ENCODE measurements at places on chromosomes 4 and X.

GRCh38 chr4:3257556-3258482 is 8.9 kb downstream of the MSANTD1 start:
- peak; percentile 16 for DNase-seq

GRCh38 chr4:151553874-151554273 is 144.9 kb downstream of the FHIP1A start:
- no peak for DNase-seq

- no peak for DNase-seq
Measured at GRCh38 chr4:116180157-116180601, 905.2 kb downstream of the TRAM1L1 start.

GRCh38 chrX:10548688-10549087 is 71.7 kb downstream of the MID1 start:
- no peak for DNase-seq

- DNase-seq: peak; percentile 4
Measured at GRCh38 chr4:48653217-48654014, 126.7 kb downstream of the FRYL start.

DNA sequence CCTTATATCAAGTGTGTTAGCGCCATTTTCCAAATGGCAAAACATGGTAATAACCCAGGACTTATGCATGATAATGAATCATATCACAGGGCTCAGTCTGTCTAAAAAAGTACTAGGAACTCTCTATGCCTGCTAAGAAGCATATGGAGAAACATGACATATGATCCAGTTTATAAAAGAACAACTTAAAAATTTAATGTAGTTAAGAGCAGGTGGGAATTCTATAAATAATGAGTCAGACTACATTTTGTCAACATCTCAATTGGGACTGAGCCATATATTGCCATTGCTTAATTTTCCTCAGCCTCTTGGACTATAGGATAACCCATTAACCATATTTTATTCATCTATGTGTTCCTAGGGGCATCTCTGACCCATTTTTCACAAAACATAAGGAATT is 360.4 kb upstream of the AGA start:
- no peak for DNase-seq

GRCh38 chrX:124863303-124863702 is 456.4 kb upstream of the TEX13C start:
- DNase-seq: no peak

GRCh38 chr4:5051278-5052203 is at the start of gene STK32B:
STK32B (plus strand) TSS chr4:5051480.
- DNase-seq: peak; percentile 40

DNA sequence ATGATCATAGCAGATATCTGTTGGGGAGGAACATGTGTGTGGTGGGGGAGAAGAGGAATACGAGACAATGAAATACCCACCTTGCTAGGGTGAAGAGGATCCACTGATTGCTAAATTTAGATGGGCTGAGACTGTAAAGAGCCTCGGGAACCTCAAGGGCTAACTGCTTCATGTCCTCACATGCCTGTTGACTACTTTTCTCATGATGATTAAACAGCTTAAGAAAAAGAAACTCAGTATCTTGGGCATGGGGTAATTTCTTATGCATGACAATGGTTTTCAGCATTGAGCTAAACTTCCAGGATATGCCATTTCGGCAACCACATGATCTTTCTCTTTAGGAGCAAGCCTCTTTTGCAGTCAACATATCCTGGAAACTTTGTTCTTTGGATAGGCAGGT is 3.9 kb upstream of the LNX1 start:
- DNase-seq: no peak

- DNase-seq: no peak
Measured at GRCh38 chr4:106615961-106616360, 247.4 kb upstream of the GIMD1 start.

DNA sequence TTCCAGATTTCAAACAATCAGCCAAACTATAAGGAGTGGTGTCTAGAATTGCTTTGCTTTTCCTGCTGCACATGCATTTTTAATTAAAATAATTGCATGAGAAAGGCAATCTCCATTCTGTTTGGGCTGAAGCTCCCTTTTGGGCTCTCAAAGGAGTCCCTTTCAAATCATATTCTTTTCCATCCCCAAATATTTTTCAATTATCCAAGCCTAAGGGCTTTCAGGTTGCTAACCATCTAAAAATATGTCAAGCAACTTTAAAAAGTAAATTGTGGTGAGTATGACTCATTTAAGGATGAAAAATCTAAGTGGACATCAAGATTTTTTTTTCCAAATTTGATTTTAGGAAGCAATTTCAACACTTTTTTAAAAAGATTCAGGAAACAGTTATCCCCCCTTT is 28.4 kb downstream of the PIR start:
- DNase-seq: no peak

- no peak for DNase-seq
Measured at GRCh38 chr4:184617600-184618196, 31.5 kb downstream of the CASP3 start.

- DNase-seq: no peak
Measured at GRCh38 chrX:4668802-4669536, 955.5 kb upstream of the PRKX start.

- DNase-seq: no peak
Measured at GRCh38 chrX:2901367-2902036, 27.6 kb downstream of the ARSD start.

DNA sequence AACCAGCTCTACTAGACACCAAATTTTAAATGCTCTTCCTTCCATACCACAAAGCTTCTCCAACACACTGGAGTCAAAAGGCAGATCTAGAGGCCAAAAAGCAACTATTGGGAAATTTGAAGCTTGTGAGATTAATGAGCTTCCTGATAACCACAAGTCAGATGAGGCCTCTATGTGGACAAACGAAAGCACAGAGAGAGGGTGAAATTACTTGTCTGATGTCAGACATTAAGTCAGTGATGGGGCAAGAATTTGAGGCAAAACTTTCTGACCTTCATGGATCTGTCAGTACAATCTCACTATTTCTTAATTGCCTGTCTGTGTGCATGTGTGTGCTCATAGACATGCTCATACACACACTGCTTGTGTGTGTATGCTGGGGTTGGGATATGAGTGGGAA is 103.6 kb downstream of the GUCY2F start:
- no peak for DNase-seq

DNA sequence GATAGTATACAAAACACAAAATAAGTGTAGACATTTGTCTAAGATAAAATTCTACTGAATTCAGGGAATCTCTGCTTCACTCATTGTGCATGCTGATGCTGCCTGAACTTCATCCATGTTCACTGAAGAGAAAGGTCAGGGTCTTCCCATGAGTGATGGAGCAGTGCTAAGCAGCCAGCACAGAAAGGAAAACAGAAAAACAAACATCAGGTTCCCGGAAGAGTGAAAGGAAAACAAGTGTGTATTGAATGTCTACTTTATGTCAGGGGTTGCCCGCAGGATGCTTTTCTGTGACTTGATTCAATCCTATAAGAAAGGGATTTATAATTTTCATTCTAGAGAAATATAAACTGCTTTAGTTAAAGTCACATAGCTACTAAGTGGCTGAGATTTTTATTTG is 522.4 kb downstream of the RAB28 start:
- DNase-seq: no peak

DNA sequence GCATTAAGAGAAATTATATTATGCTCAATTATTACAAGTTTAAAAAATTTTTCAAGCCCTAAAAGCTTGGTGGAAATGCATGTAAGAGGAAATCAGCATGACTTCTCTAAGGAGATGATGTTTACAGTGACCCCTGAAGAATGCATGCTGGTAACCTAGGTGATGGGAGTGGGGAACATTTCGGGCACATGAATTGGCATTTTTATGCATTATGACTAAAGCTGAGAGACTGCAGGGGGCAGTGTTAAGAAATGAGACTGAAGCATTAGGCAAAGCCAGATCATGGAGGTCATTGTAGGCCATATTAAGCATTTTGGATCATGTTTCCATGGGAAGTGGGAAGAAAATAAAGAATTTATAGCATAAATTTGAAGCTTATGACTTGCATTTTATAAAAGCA is 421.3 kb downstream of the FAT4 start:
- DNase-seq: no peak

DNA sequence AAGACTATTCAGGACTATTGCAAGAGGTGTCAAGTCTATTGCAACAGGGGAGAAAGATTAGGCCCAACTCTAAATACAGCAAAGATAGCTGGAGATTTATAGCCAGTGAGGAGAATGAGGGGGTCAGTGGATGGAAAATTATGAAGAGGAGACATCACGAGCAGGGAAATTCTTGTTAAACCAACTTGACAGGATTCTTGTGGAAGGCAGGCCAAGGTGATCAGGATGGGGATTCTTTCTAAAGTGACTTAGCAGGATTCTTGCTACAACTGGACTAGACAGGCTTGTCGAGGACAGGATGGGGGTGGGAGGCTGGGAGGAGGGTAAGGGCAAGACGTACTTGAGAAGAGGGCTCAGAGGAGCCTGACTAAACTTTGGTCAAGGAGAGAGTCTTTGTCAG is 89.0 kb downstream of the PHEX start:
- no peak for DNase-seq

- DNase-seq: no peak
Measured at GRCh38 chr4:74440356-74440755, 4.6 kb upstream of the AREG start.

DNA sequence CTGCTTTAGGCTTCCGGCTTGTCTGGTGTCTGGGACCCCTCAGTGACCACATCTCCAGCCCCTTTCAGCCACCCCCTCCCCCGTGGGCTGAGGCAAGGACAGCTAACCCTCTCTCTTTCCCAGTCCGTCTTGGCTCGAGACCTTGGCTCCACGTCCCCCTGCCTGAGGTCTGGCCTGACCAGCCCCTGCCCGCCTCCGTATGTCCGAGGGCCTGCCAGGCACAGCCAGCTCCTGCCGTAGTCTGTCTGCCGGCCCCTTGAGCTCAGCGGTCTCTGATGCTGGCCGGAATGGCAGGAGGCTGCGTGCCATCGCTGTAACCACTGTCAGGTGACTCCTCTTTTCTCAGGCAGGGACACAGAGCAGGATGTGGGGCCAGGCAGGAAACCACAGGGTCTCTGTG is 73.3 kb upstream of the LRPAP1 start:
- DNase-seq: no peak

DNA sequence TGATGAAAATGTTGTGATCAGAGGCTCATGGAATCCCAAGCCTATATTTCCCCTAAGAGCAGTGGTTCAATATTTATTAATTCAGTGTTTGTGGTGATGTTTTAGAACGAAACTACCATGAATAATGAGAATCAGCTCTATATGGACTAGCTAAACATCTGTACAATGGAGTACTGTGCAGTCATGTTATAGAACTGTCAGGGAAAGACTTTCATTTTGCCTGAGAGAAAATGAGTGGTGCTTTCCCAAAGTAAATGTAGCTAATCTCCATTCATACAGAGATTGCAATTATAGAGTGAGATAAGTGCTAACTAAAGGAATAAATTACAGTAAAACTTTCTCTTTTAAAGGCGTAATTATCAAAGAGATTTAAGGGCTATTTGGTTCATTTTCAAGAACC is 147.1 kb downstream of the FRAS1 start:
- DNase-seq: no peak

GRCh38 chrX:103792916-103793544 is 16.4 kb downstream of the PLP1 start:
- DNase-seq: peak; percentile 23

DNA sequence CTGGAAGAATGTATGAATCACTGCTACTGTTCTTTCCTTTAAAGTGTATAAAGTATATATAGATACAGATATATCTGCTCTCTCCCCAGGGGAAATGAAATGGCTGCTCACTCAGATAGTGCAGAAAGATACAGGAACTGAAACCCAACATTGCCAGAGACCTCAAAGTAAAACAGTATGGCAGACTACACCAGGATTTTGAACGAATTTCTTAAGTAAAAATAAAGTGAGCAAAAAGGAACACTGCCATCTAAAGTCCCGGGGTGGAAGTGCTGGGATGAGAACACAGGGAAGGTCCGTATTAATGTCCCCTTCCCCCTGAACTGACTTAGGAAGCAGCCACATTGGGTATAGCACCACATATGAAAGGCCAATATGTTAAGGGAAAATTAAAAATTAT is 93.4 kb downstream of the TMA16 start:
- DNase-seq: no peak

DNA sequence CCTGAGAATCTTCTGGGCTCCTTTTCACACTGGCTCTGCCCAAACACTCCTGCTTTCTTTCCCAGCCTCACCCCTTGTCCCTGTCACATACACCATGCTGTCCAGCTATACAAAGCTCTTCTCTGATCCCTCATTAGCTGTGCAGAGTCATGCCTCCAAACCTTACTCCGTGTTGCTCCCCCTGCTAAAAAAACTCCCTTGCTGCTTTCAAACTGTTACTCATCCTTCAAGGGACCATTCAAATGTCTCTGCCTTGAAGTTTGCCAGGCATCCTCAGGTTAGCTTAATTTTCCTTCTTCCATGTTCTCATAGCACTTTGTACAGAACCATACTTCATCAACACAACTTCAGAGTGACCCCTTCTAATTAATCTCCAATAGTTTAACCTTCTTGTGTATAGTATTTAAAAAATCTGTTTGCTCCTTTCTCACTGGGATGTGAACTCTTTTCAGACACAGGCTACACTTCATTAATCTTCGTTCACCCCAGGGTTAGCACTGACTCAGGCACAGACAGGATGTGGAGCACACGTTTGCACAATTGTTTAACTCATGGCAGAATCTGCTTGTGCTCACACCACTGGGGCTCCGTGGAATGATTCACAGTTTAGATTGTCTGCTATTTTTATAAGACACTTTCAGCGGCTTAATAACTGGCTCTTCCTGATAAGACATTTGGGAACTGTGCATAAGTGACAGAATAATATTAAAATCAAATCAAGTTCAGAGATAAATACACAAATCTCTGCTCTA is 21.4 kb upstream of the SEL1L3 start:
- peak; percentile 32 for DNase-seq

GRCh38 chrX:1466232-1466661 is 13.5 kb upstream of the ASMTL start:
- DNase-seq: no peak

- no peak for DNase-seq
Measured at GRCh38 chr4:51868449-51868847, 25.5 kb downstream of the DCUN1D4 start.

- no peak for DNase-seq
Measured at GRCh38 chr4:165872461-165873297, at the start of gene TLL1. TLL1 (plus strand) TSS chr4:165873237; CDS start chr4:165873905, 668 bp downstream.

GRCh38 chrX:15903186-15903681 is 48.6 kb upstream of the AP1S2 start:
- DNase-seq: no peak

DNA sequence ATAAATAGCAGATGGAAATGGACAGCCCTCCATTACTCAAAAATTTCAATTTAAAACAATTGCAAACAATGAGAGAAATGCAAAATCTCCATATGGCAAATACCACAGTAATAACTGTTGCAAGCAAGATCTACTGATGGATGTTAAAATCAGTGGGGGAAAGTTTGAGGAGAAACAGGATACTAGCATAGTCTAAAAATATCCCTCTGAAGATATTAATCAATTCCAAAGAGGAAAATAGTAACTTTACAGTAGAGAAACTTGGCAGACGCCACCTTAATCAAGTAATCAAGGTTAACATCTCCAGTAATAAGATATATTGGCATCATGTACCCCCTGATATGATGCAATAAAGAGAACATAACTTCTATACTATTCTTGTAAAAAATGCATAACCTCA is 344.8 kb downstream of the ZNF674 start:
- DNase-seq: no peak
